ENCODE measurements at places on chromosomes 2 and 18.
A peak's percentile ranks its signal among the peaks of the same experiment; 100 is the strongest.

GRCh38 chr2:180416627-180417026 is 409.5 kb upstream of the CWC22 start:
- no peak for DNase-seq

DNA sequence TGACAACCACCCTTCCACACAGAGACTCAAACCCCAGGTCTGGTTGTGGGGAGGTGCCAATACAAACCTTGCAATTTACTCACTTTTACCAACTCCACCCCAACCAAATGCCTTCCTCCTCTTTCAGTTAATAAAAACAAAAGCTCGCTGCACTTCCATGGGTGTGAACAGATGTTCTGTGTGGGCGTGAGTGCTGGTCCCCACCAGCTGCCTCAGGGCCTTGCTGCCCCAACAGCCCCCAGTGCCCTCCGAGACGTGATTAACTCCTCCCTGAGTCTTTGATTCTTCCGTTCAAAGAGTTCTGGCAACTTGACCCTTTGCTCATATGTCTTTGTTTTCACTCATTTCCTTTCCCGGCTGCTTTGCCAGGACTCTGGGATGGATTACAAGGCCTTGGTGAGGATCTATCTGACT is 258.9 kb upstream of the CXCR4 start:
- DNase-seq, result no peak

DNA sequence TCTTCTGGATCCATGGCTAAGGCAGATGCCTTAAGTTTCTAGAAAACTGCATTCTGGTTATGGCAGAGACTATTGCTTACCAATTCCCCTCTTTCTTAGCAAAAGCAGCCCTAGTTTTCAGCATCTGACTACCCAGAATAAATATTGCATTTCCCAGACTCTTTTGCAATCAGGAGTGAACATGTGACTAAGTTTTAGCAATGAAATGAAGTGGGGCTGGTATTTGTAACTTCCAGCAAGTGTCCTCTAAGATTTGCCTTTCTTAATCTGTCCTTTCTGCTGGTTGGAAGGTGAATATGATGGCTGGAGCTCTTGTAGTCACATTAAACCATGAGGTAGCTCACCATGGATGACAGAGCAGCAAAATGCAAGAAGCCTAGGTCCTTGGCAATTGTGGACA is 132.9 kb upstream of the PKDCC start:
- no peak for DNase-seq

GRCh38 chr2:38465789-38466127 is 88.7 kb upstream of the ATL2 start:
- no peak for DNase-seq

DNA sequence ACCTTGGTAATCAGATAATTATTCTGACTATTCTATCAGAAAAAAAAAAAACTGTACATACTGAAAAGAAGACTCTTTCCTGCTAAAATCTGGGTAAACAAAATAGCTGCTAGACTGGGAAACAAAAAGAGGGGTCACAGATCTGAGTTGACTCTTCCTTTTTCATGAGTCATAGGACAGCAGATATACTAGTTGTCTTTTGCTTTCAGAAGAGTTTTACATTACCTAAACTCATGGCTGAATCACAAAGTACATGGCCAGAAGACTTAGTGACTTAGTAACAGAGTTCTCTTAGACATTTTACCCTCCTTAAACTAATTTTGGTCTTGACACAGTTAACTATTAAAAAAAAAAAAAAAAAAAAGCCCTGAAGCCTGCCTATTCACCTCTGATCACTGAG is 834.0 kb upstream of the FSHR start:
- no peak for DNase-seq

GRCh38 chr2:21024722-21025389 is 19.0 kb downstream of the APOB start:
- no peak for DNase-seq

DNA sequence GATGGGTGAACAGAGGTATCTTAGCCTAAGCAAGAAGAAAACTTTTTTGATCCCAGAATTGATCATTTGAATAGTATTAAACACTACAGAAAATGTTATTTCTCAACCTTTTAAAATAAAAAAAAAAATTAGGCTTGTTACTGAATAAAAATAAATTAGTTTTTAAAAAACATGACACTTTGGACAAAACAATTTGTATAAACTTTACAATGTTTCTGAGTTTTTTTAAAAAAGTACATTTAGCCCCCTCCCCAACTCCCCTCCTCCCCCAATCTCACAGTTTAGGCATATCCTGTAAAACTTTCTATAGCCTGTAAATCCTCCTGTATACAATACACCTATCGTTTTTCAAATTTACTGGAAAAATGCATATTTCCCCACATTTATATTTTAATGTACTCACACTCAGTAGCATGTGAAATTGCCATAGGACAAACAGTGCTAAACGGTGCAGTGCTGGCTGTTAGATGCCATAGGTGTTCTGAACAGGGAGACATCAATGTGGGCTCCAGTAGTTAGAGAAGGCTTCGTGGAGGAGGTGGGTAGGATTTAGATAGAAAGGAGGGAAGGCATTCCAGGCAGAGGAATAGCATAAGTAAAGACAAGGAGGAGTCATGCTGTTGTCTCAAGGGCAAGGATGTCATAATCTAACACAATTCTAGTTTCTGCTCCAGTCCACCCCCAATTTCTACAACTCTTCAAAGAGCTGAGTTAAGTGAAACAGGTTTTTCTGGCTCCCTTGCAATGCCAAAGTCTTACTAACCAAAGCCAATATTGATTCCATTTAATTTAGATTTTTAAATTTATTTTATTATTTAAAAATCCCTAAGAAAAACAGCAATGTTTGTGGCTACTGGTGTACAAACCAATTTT is 50.9 kb downstream of the SP3 start:
- no peak for DNase-seq

GRCh38 chr2:30761226-30761625 is 46.0 kb downstream of the CAPN13 start:
- DNase-seq, result no peak

DNA sequence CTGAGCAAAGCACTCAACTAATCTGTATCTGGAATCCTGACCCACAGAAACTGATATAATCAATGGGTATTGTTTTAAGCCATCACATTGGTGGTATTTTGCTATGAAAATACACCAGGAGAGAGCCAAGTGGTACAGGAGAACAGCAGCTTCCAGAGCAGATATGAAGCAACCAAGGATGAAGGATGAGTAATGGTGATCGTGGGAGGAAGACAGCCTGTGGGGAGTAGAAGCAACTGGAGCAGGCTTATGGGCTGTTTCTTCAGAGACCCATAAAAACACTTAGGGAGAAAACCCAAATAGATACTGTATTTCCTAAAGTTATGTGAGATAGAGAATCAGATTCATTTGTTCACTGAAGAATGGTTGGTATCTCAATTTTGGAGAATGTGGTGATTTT is 330.8 kb downstream of the NUP35 start:
- DNase-seq, result no peak

- DNase-seq, result peak; percentile 34
These were observed 1.9 kb downstream of the CLK1 start for GRCh38 chr2:200862532-200863000.

DNA sequence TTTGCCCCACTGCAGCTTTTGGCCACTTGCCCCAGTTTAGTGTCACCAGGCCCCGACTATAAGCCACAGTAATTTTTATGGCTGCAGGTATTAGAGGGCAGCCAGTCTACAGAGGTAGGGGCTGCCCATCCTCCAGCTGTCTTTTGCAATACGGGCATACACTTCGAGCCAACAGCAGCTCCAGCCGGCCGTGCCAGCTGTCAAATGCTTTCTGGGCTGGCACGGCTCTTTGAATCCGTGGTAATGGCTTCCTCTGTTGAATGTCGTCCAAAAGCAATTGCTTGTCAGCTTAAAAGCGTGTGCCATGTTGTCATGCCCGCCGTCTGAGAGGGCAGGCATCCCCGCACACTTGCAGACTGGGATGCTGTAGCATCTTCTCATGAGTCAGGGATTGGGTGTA is 41.3 kb downstream of the BCL2L11 start:
- DNase-seq, result no peak

GRCh38 chr2:27109083-27109482 is 9.8 kb downstream of the CGREF1 start:
- DNase-seq, result no peak

DNA sequence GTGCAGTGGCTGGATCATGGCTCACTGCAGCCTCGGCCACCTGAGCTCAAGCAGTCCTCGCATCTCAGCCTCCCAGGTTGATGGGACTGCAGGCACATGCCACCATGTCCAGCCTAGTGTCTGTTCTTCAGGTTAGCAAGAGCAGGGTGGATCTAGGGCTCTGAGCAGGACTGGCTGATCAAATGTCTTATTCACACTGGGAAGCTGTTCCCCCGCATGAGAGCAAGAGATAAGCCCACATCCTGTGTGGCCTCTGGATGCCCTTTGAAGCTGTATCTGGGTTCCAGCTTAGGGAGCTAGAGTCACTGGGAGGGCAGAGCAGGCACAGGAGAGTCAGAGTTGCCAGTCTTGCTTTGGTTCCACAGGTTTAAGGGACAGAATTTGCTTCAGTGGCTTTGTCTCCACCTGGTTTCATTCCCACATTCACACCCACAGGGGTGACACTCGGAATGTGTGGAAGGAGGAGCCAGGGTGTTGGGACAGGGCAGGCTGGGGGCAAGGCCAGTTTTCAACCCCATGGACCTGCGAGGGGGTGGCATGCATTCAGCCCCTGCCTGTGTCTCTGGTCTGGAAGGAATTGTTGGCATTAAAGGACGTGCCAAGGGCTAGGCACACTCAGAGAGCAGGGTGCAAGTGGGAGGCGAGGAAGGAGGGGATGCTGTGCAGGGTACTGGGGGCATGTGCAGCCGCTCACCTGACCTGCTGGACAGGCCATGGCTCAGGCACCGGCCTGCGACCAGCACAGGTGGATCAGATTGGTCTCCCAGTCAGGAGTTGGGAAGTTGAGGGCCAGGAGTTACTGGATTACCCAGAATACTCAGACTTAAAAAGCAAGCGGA is 24.5 kb downstream of the PTPN18 start:
- no peak for DNase-seq

DNA sequence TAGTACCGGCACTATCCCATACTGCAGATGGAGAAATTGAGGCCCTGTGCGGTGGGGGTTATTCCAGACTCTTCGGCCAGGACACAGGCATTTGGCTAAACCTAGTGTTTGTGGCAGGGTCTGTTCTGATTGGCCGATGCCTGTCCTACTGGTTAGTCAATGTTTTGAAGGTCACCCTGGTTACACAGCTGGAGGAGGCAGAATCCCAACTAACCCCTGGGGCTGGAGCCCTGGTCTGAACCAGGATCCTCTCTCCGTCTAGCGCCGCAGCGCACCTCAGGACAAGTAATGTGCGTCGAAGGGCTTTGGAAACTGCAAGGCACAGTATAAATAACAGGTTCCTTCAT is 19.4 kb downstream of the TEX44 start:
- DNase-seq, result no peak

DNA sequence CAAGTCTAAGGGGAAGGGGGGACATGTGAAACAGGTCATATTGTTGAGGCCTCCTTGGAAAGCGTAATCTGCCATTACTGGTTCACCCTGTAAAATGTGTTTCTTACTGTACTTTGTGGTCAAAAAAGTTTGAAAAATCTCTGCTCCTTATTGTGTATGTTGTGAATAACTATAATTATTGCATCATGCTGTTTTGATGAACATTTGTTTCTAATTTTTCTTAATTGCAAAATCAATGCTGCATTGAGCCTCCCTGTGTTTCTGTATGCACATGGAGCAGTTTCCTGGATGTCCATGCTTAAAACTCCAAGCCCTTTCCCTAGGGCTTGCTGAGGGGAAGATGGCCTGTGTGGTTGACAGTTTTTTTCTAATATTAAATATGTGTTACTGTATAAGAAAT is 158.6 kb downstream of the RNF144A start:
- no peak for DNase-seq

GRCh38 chr2:150485114-150485870 is 2.2 kb downstream of the RND3 start:
- DNase-seq, result no peak

DNA sequence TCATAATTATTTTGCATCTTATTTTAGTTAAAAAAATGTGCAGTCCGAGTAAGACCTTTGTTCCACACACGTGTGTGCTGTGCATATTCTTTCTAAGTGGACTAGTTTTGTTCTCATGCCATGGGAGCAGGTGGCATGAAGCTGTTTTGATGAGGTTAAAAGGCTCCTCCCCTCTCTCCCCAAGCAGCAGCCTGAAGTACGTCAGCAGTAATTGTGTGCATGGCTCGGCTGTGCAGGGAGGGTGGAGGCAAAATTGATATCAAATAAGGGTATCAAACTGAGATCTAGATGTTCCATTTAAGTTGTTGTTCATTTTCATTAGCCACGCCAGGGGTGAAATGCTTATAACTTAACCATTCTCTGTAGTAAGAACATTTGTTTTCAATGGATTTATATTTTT is at the start of gene NYAP2:
Gene NYAP2 (plus strand): TSS at position 207 of the 400 bp plus-strand sequence. CDS start 9,171 bp downstream, outside the sequence.
- DNase-seq, result no peak

DNA sequence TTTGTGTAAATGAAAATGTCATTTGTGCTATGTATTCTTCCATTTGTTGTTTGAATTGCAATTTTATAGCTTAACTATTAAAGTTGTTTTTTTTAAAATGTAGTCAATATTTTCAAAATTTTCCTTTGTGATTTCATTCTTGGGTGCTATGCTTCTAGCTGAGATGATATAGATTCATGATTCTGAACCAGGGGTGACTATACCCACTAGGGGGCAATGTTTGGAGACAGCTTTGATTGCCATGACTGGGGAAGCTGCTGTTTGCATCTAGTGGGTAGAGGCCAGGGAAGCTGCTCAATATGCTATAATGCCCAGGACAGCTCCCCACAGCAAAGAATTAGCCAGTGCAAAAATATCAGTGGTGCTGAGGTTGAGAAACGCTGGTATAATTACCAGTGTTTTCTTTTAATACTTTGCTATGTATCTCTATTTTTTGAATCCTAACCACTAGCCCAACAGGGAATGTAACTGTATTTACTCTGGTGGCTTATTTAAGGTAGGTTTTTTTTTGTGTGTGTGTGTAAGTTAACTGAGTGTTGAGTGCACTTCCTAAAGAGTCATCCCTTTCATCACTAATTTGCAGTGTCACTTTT is 99.7 kb downstream of the MEP1B start:
- DNase-seq, result no peak

DNA sequence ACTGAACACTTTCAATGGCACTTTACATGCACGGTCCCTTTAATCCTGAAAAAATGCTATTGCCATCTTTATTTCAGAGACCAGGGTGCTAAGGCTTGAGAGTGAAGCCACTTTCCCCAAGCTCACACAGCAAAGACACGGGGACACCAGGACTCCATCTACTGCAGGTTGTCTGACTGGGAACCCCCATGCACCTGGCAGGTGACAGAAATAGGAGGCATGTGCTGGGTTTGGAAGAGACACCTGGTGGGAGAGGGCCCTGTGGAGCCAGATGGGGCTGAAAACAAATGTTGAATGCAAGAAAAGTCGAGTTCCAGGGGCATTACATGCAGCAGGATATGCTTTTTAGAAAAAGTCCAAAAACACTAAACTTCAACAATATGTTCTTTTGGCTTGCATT is 5.2 kb upstream of the EHD3 start:
- no peak for DNase-seq

DNA sequence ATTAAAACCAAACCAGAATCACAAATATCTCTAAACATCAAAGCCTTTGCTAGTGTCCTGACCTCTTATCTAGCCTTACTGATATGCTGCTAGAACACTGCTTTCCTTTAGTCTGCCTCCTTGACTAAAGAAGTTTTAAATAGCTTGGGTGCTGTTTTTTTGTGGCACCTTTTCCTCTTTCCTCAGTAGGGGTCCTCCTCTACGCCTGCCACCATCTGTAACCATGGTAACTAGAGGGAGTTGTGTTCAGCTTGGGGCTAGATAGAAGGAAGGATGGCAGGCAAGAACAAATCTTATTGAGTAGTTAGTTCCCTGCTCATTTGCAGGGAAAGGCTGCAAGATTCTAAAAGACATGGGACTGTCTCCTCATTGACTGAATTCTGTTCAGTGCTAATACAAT is 86.0 kb downstream of the TAF4B start:
- no peak for DNase-seq
